Mucosa of descending colon (tissue), 3 donors: ENCODE measurements at places on chromosomes 1 and 21.

DNA sequence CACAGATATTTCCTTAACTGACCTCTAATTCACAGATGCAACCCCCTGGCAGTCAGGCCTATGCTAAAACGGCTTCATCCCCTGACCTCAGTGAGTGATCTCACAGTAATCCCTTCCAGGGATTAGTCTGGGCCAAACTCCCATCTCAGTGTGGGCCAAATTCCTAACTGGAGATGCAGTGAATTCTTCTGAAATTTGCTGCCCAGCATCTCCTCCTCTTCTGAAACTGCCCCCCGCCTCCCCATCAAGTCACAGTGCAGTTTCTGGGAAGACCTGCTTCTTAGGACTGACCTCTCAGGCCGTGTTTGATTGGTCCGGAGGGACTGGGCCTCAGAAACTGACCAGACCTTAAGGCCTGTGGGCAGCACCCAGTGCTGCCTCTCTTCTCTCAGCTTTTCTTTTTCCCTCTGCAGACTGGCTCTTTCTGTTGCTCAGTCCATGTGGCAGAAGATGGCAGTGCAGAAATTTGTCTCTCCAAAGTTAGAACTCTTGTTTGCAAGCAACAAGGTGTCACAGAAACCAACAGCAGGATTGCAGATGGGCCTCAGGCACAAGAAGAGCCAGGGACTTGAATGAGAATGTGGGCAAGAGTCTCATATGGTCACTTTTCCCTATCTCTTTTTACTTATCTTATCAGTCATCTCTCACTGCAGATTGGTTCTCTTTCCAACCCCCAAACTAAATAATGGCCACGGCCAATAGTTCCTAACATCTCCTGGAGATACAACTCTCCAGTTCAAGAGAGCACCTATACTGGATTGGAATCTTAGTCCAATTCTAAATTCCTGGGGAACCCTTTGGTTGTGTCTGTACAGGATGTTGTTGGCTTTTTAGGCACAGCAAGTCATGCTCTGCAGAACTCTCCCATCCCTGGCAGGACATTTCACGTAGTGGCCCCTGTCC lies 95.5 kb upstream of the RALGPS2 start:
- no peak for DNase-seq

- peak; percentile 45 for DNase-seq
Observed at GRCh38 chr1:240091614-240092300, at the start of gene FMN2. Gene FMN2, plus strand, starts transcription at chr1:240091883. Its CDS starts 227 bp downstream, at chr1:240092110.

DNA sequence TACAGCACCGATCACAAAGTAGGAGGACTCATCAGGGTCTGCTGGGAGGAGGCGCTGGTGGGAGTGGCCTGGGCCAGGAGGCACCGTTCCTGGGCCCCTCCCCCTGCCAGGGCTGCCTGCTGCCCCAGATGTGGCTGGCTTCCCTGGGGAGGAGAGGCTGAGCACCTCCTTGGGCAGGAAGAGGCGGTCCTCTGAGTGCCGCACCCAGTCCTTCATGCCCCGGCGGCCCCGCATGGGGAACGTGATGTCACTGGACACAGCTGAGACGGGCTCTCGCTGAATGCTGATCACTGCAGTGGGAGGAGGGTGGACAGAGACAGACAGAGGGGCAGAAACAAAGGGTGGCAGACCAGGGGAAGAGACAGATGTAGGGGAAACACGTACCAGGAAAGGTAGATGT lies 24.8 kb downstream of the ADGRB2 start:
- DNase-seq = peak; percentile 70

GRCh38 chr1:157624471-157624870 lies 26.6 kb upstream of the FCRL4 start:
- no peak for DNase-seq

DNA sequence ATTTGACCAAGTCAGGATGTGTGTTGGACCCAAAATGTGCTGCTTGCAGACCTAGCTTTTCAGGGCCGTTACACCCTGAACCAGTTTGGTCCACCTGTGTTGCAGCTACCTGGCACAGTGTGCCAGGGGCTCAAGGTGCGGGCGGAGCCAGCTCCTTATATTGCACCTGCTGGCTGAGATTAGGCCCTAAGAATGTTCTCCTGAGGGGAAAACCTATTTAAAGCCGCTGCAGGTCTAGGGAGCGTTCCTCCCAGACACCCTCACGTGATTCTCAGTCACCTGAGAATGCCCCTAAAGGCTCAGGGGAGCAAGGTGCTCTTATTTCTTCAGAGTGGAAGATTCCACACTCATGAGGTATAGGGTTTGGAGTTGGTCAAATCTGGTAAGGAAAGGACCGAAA lies 12.0 kb downstream of the GSTM3 start:
- no peak for DNase-seq

DNA sequence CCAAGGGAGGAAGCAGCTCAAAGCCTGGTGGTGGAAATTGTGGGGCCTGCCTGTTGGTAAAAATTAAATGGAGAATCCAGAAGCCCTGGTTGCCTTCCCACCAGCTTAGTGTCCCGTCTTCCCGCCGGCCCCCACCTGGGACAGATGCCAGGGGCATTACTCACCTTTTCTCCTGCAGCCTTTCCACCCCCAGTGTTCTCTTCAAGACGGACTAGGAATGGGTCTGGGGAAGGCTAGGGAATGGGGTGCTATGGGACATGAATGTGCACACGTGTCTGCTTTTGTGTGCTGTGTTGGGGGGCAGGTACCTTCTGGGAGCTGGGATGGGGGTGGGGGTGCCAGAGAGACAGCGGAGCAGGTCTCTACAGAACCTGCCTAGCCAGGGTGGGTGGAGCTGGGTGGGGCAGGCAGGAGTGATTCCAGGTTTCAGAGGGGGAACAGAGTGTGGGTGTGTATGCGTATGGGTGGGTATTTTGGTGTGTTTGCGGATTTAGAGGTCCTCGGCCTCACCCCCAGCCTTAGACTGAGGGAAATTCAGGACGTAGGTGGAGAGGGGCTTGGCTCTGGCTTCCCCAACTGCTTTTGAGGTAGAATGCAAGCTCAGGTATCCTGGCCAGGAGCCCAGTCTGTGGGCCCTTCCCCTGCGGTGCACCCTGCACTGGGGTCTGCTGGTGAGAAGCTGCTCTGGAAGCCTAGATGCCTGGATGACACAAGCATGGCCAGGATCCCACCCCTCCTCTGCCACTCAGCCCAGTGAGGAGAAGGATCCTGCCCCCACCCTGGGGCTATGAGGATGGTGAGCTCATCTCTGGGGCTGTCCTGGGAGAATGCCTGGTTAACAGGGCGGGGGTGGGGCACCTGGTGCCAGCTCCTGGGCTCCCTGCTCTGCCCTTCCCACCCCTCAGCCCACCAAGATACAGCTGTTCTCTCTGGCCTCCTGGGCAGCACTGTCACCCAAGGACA lies 7.8 kb downstream of the VANGL2 start:
- DNase-seq = peak; percentile 49

DNA sequence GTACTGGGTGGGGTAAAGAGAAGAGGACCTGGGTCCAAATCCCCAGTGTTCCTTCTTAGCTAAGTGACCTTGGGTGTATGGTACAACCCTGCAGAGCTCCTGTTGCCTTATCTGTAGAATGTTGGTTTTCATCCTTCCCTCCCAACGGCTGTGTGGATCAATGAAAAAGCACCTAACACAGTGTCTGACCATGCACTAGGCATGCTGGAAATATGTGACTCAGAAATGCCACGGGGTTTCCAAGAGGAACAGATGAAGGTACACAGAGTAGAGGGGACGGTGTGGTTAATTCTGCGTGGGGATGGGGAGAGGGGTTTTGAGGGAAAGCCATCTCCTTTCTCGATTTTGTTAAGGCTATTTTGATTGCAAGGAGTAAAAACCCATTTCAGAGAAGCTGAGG lies 8.6 kb downstream of the NIPAL3 start:
- DNase-seq = no peak

DNA sequence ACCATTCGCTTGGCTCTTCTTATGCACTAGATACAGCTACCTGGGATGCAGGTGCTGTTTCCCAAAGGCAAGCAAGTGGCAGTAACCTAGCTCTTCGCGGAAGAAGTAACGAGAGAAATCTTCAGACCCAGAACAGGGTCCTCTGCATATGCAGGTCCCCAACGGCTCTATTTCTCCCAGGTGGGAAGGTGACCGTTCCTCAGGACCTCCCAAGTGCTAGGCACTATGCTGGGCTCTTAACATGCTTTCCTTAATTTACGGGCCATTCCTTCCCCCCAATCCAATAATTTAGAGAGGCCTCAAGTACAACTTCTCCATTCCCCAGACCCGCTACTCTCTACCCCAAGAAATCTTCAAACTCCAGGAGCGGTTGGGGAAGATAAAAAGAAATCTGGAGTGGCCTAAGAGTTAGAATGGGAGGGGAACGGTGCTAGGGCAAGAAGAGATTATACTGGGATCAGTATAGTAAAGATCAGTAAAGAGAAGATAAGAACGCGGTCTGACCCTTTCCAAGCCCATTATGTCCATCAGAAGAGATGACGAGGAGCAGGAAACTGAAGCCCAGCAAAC lies 410 bp downstream of the TXNDC12 start:
- DNase-seq = no peak

DNA sequence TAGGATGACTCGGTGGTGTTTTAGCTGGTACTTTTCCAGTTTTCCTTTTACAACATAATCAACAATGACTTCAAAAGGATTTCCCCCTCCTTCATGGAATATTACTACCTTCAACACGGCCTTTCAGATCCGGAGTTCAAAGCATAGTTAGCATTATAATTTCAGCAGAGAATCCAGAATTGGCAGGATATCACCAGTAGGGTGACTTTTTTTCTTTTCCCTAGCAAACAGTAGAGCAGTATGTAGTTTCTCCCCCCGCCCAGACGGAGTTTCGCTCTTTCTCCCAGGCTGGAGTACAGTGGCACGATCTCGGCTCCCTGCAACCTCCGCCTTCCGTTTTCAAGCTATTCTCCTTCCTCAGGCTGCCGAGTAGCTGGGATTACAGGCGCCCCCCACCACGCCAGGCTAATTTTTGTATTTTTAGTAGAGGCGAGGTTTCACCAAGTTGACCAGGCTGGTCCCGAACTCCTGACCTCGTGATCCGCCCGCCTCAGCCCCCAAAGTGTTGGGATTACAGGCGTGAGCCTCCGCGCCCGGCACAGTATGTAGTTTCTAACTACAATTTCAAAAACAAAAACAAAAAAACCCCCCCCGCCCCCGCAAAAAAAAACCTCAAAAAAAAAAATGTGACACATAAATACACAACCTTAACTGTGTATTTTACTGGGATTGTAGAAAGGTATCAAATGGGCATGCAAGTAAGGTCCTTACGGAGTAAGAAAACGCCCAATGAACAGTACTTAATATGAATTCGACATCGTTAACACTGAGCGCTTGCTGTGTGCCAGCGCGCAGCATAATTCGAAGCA lies 1.5 kb upstream of the COX20 start:
- DNase-seq = peak; percentile 73

GRCh38 chr1:156226116-156226538 lies 13.3 kb downstream of the PMF1 start:
- no peak for DNase-seq

- DNase-seq = no peak
Observed at GRCh38 chr1:175783126-175783722, 39.8 kb upstream of the TNR start.

GRCh38 chr1:198364471-198364870 lies 176.0 kb downstream of the ATP6V1G3 start:
- no peak for DNase-seq

DNA sequence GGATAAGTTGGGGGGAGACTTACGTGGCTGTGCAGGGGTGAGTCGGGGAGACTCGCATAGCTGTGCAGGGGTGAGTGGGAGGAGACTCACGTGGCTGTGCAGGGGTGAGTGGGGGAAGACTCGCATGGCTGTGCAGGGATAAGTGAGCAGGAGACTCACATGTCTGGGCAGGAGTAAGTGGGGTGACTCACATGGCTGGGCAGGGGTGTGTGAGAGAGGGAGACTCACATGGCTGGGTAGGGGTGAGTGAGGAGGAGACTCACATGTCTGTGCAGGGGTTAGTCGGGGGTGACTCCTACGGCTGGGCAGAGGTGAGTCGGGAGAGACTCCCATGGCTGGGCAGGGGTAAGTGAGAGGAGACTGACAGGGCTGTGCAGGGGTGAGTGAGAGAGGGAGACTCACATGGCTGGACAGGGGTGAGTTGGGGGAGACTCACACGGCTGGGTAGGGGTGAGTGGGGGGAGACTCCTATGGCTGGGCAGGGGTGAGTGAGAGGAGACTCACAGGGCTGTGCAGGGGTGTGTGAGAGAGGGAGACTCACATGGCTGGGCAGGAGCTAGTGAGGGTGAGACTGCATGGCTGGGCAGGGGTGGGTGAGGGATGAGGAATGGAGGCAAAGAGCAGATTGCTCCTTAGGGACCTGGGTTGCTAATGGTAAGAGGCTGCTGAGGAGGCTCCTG lies 56.0 kb upstream of the ABCG1 start:
- DNase-seq = no peak

DNA sequence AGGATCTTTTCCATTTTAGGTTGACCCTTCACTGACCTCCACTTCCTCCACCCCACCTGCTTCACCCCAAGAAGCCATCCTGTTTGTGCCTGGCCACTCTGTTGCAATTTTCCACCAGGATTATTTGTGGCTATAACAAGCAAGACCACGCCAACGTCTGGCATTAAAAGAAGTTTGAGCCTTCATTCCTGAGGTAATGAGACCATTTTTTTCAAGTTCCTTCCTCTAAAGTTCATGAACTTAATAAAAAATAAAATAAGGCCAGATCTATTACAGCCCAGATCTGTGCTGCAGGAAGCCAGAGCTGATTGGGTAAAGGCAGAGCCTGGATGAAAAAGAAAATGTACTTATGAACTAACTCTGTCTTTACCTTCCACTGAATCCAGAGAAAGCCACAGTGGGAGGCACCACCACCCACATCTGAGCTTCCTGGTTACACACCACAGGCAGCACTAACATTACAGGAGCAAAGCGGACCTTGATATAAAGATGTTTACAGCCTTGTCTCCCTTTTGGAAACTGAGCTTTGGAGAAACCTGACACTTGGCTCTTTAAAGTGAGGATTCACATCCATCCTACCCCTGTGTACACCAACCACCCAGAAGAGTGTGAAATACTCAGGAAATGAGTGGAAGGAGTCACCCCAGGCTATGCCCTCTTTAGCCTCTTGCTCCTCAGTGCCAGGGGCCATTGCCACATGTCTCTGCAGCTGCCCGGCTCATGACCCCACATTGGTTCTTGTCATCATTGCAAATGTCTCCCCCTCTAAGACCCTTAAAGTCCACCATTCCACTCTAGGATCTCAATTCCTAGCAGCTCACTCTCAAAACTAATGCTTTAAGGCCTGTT lies 293.6 kb downstream of the PLPP3 start:
- DNase-seq = no peak

- DNase-seq = no peak
Observed at GRCh38 chr1:48127735-48128685, 94.5 kb upstream of the SLC5A9 start.

DNA sequence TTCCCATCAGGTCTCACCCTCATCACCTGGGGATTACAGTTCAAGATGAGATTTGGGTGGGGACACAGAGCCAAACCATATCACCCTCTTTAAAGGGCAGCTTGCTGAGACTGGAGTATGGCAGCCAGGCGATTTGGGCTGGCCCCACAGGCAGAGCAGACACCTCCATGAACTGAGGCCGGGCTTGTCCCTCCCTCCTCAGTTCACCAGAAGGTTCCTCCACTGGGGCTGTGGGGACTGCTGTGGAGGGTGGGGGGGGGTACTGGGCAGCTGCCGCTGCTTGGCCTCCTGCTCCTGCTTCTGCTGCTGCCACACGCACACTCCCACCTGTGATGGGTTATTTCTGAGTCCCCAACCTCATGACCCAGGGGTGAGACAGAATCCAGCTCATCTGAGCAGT lies 53.9 kb upstream of the PDE9A start:
- DNase-seq = no peak

- no peak for DNase-seq
Observed at GRCh38 chr1:200856716-200857357, 15.9 kb upstream of the GPR25 start.
